ENCODE measurements at places on chromosomes 1 and 21.

DNA sequence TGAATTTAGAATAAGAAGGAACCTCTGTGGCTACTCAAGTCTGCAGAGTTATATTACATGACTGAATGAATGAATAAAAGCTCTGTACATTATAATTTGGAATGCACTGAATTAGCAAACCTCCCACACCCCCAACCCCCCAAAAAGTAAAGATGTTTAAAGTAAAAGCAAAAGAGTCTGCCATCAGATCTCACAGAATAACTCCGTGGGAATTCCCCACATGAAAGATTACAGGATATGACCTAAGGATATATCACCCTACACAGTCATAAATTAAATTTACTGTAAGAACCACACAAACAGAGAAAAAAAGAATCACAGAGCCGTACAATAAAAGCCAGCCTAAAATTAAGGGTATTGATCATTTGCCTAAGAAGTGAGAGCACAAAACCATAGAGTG, 587.3 kb downstream of the PTPRC start:
- peaks cover 6% of the 10 kb centered on the region for H3K36me3 ChIP-seq
- peaks cover 6% of the 10 kb centered on the region for H3K27me3 ChIP-seq
- H3K4me3 ChIP-seq: peak overlapping the region; percentile 37
- DNase-seq: peak; percentile 26

DNA sequence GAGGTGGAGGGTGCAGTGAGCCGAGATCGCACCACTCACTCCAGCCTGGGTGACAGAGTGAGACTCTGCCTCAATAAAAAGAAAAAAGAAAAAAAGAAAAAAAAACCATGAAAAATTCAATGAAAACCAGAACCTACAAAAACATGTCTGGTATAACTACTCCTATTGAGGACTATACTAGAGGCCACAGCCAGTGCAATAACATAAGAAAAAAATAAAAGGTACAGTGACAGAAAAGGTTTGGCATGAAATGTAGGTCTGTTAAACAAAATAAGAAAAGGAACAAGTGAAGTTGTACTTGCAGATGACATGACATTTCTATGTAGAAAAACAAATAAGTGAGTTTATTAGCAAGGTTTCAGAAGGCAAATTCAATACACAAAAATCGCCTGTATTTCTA, 8.2 kb downstream of the NADK start:
- DNase-seq: no peak
- peaks cover under 1% of the 10 kb centered on the region for H3K4me1 ChIP-seq
- no peak overlapping the region for H3K4me3 ChIP-seq
- H3K27me3 ChIP-seq: no peaks in the 10 kb centered on the region

DNA sequence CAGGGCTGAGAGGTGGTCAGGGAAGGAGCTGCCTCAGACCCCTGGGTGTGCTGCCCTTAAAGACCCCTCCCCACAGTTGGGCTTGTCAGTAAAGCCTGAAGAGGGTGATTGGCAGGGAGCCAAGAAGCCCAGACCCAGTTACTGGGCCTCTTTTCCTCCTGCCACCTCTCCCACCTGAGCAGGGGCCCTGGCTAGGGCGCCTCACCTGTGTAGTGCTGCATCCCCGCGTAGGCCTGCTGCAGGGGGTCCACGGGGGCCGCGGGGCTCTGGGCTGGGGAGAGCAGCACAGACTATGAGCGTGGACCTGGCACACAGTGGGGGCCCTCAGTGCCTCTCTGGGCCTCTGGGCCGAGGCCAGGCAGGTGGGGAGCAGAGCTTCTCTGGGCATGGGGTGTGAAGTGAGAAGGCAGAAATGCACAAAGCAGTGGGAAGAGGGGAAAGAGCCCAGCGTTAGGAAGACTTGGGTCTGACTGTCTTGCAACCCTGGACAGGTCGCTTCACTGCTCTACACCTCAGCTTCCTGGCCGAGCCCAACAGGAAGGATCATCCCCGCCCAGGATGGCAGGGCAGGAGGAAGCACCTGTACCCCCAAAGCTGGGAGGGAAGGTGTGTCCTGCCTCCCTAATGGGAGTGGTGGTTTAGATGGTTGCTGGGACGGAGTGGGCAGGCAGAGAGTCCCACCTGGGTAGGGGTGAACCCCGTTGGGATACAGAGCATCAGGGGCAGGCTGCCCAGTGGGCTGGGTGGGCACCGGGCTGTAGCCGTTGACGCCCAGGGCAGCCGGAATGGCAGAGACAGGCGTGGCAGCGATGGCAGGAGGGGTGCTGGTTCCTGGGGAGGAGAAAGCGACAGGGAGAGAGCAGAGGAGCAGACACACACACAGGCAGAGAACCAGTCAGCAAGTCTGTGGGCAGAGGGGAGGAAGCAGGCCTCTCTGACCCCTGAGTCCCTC, 9.9 kb downstream of the CELF3 start:
- H3K36me3 ChIP-seq: no peaks in the 10 kb centered on the region

- no peak overlapping the region for H3K4me3 ChIP-seq
- H3K4me1 ChIP-seq: no peaks in the 10 kb centered on the region
- H3K27me3 ChIP-seq: peaks cover 9% of the 10 kb centered on the region
- H3K27ac ChIP-seq: no peak overlapping the region
Observed at GRCh38 chr1:94579876-94580294, 38.3 kb upstream of the F3 start.

DNA sequence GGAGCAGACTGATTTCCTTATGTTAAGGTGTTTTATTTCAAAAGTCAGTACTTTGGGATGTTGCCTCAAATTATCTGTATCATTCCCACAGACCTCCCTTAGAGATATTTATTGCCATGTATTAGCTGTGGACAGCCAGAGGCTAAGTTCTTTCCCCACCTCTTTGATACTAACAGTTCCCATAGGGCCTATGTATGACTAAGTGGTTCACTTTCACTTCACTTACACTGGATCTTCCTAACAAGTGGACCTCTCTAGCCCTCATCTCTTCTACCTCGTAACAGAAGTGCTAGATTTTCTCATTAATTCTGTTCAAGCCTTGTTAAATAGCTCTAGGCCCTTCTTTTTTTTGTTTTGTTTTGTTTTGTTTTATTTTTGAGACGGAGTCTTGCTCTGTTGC, 6.2 kb downstream of the TRAF5 start:
- peaks cover 93% of the 10 kb centered on the region for H3K4me1 ChIP-seq
- DNase-seq: no peak
- H3K27me3 ChIP-seq: no peaks in the 10 kb centered on the region
- peaks cover 49% of the 10 kb centered on the region for H3K36me3 ChIP-seq
- no peak overlapping the region for H3K4me3 ChIP-seq
- H3K27ac ChIP-seq: no peak overlapping the region

GRCh38 chr1:217953922-217954321, 322.8 kb downstream of the SPATA17 start:
- H3K4me1 ChIP-seq: no peaks in the 10 kb centered on the region
- no peak overlapping the region for H3K27ac ChIP-seq
- no peak overlapping the region for H3K4me3 ChIP-seq
- no peaks in the 10 kb centered on the region for H3K27me3 ChIP-seq
- H3K36me3 ChIP-seq: no peaks in the 10 kb centered on the region

GRCh38 chr1:167175901-167176300, 44.8 kb upstream of the POU2F1 start:
- no peak overlapping the region for H3K27ac ChIP-seq
- DNase-seq: no peak
- H3K27me3 ChIP-seq: peaks cover 7% of the 10 kb centered on the region
- no peaks in the 10 kb centered on the region for H3K36me3 ChIP-seq
- H3K4me3 ChIP-seq: no peak overlapping the region

- no peak for DNase-seq
- H3K4me1 ChIP-seq: no peaks in the 10 kb centered on the region
- H3K27me3 ChIP-seq: no peaks in the 10 kb centered on the region
- H3K4me3 ChIP-seq: no peak overlapping the region
Observed at GRCh38 chr1:28718166-28718565, 18.6 kb upstream of the YTHDF2 start.

- H3K4me1 ChIP-seq: peaks cover 5% of the 10 kb centered on the region
- H3K27ac ChIP-seq: no peak overlapping the region
- H3K4me3 ChIP-seq: no peak overlapping the region
- peaks cover 6% of the 10 kb centered on the region for H3K36me3 ChIP-seq
Observed at GRCh38 chr1:45493116-45493697, 2.2 kb upstream of the TESK2 start.

DNA sequence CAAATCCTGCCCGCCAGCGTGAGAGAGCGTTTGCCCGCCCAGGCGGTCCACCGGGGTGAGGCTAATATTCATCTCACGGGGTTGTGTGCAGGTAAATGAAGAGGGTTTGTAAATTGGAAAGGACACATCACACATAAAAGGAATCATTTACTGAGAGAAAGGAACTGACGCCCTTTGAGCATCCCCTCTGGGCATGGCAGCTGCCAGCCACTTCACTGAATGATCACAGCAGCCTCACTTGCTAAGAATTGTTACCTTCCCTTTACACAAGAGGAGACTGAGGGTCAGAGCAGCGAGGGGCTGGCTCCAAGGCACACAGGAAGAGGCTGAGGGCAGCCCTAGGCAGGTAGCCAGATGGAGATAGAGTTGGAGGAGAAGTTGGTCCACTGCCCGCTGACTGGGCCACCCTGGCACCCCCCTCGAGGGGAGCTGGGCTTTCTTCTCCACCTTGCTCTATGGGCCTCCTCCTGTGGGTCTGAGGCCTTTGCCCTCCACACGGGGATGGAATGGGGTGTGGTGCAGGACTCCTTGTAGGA, 96.0 kb downstream of the FOXD2 start:
- peaks cover 55% of the 10 kb centered on the region for H3K27me3 ChIP-seq
- DNase-seq: no peak
- H3K4me3 ChIP-seq: no peak overlapping the region
- no peaks in the 10 kb centered on the region for H3K36me3 ChIP-seq
- no peak overlapping the region for H3K27ac ChIP-seq

DNA sequence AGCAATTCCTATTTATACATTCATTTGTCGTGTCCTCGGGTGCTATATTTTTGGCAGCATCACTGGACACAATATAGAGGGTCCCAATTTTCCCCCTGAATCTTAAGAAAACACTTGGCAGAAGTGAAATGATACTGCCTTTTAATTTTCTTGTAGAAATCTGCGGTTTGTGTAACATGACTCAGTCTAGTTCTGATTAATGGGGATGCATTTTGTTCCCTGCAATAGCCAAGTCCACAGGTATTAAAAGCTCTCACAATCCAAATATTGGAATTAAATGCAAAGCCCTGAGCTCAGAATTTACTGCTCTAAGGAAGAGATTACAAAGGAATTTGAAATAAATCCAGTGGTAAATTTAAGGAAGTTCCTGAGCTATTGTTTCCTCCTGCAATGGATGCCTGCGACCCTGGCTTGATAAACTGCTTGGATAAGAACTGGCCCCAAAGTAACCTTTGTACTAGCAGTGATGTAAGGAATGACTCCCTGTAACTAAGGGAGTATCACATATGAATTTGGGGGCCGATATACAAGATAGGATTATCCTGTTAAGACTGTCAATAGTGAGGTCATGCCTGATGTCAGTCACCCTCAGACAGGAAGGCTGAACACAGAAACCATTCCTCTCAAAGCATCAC, 349.7 kb upstream of the C1orf87 start:
- no peaks in the 10 kb centered on the region for H3K36me3 ChIP-seq
- no peak overlapping the region for H3K4me3 ChIP-seq
- no peaks in the 10 kb centered on the region for H3K4me1 ChIP-seq
- DNase-seq: no peak
- no peak overlapping the region for H3K27ac ChIP-seq

DNA sequence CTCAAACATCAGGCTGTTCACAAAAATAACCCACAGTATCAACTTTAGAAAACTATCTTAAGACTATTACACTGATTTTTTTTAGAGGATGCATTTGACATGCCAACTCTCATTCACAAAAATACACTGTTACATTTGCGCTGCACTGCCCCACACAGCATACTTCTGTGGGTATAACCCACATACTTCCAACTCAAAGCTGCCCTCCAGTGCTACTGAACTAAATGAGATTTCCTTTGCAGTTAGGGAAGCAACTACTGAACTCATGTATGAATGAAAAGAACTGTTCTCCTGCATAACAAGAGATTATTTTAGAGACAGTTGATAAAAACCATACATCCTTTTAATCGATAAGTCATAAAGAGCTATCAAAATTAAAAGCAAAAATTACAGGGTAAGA, 25.8 kb upstream of the GADD45A start:
- H3K36me3 ChIP-seq: no peaks in the 10 kb centered on the region
- H3K4me3 ChIP-seq: no peak overlapping the region
- no peaks in the 10 kb centered on the region for H3K4me1 ChIP-seq

GRCh38 chr1:192270398-192270797, 46.4 kb upstream of the RGS21 start:
- no peak for DNase-seq
- no peaks in the 10 kb centered on the region for H3K36me3 ChIP-seq
- H3K4me3 ChIP-seq: no peak overlapping the region
- no peak overlapping the region for H3K27ac ChIP-seq
- H3K27me3 ChIP-seq: no peaks in the 10 kb centered on the region

- no peaks in the 10 kb centered on the region for H3K36me3 ChIP-seq
- no peaks in the 10 kb centered on the region for H3K27me3 ChIP-seq
- no peaks in the 10 kb centered on the region for H3K4me1 ChIP-seq
- H3K4me3 ChIP-seq: no peak overlapping the region
- no peak for DNase-seq
- no peak overlapping the region for H3K27ac ChIP-seq
Observed at GRCh38 chr21:46154955-46155513, 345 bp downstream of the FTCD start.

DNA sequence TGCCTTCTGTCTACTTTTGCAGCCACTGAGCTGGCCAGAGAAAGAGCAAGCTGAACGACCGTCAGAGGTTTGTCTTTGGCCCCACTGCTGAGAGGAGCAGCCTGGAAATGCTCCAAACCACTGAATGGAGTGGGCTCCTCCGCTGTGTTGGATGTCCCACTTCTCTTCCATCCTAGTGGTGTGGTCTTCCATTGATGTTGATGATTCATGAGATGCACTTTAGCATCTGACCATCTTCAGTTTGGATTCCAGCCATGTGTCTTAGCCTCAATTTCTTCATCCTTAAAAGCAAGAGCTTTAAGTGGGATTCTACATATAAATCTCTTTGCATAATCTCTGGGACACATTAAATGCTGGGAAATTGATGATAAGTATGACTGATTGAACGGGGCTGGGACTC, 276.9 kb downstream of the SIPA1L2 start:
- peaks cover 4% of the 10 kb centered on the region for H3K27me3 ChIP-seq
- no peak for DNase-seq
- no peak overlapping the region for H3K27ac ChIP-seq
- no peak overlapping the region for H3K4me3 ChIP-seq

DNA sequence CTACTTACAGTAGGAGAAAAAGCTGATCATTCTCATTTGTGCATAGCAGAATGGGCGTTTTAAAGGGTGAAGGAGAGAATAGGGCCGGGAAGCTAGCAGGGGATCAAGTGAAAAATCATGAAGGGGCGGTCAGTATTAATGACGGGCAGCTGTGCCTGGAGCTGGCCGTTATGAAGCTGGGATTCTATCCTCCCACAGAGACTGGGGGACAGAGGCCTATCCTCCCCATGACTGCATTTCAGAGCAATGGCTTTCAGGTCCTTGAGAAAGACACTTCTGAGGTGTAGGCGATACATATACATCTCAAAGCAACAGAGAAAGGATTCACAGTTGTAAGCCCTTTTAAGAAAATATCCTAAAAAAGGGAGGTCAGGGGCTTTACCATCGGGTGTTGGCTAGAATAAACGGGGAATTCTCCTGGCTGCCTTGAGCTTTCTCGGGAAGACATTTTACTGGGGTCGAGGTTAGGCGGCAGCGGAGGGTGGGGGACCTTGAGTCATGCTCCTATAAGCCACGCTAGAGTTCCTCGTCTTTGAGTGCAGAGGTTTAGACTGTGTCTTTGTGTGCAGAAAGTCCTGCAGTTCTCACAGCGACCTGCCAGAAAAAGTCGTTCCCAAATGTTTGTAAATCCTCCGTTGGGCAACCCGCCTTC, 559 bp upstream of the MTARC2 start:
- DNase-seq: no peak
- H3K27ac ChIP-seq: no peak overlapping the region
- no peak overlapping the region for H3K4me3 ChIP-seq
- peaks cover 51% of the 10 kb centered on the region for H3K27me3 ChIP-seq
- no peaks in the 10 kb centered on the region for H3K4me1 ChIP-seq
- H3K36me3 ChIP-seq: no peaks in the 10 kb centered on the region

Measured in activated T-helper 1 cell treated with anti-CD3 and anti-CD28 coated beads, Interleukin-12 subunit alpha, Interleukin-12 subunit beta, Interleukin-2, Interleukin-4 antibody, amounts not matched to agents 30 ng/mL and 10 ng/mL and 1 ng/mL, durations not matched to agents 14 hours and 24 hours and 36 hours (primary cell).